ENCODE measurements at places on chromosomes 16 and 17.
A peak's percentile ranks its signal among the peaks of the same experiment; 100 is the strongest.

DNA sequence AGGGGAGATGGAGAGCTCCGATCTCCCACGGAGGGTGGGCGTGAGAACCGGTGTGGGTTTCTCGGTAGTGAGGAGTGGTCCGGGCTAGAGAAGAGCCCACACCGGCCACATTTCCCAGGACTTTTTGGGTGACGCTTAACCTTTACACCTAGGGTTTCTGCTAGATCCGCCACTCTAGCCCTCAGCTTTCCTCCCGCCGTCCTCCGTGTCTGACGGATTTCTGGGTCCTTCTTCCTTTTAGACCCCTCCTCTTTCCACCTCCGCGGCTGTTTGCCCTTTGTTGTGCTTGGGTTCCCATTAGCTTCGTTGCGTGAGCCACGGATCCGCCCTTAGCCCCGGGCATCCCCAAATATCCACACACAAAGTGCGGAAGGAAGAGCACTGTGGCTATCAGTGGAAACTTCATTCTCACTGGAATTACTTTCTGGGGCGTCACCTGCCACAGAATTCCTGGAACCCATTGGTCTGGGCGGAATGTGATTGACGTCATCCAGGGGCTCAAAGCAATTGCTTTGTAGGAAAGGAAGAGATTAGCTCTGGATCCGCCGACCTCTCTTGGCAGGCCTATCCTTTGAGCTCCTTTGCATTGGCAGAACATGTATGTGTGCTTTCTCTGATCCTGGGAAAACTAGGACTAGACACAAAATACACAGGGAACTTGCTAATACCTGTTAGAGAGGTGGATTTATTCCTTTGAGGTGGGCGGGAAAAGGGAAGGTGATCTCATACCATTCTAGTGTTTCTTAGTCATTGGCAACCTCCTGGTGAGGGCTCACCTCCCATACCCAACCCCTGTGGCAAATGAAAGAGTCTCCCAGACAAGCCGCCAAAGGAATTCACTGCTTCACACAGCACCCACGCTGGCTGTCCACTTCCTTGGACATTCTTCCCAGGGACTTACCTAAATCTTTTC lies 654 bp downstream of the TNFAIP1 start:
- peak; percentile 74 for DNase-seq

- no peak for DNase-seq
These were observed 29.4 kb upstream of the CACNG5 start for GRCh38 chr17:66805567-66805966.

GRCh38 chr17:9880582-9880999 lies 24.5 kb downstream of the RCVRN start:
- no peak for DNase-seq

DNA sequence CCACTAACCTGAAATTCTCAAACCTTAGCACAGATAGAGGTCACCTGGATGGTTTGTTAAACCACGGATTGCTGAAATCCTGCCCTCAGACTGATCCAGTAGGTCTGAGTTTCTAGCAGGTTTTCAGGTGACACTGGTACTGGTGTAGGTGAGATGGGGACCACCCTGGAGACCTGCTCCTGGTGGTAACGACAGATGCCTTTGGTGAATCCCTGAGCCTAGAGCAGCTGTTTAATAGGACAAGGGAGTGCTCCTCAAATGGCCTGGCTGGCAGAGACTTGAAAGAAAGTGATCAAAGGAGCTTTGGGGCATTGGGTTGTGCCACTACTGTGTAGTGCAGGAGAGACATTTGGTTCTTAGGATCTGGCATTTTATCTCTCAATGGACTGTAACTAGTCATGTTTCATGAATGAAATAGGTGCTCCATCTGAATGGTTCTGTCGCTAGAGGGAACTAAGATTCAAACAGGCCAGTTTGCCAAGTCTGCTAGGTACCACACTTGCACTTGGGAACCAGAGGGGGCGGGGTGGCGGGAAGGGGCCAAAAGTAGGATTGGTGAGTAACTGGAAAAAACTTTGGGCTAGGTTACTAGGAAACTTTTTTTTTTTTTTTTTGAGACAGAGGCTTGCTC lies 2.9 kb upstream of the IFI35 start:
- DNase-seq: no peak

DNA sequence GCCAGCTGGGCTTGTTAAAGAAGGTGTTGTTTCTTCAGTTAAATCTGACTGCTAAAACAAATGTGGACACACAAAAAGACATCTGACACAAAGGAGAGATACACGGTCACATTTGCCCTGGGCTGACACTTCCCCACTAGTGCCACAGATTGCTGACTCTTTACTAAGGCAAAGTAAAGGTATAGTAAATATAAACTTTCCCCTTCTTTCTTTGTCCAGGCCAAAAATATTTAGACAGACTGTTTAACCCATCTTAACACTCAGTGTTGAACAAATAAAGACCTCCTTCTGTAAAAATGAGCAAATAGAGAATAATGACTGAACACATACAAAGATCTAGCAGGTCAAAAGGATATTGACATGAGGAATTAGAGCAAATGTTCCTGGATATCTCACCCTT lies 58.4 kb downstream of the SCNN1G start:
- no peak for DNase-seq

GRCh38 chr17:62675701-62676100 lies 48.2 kb downstream of the MRC2 start:
- no peak for DNase-seq

DNA sequence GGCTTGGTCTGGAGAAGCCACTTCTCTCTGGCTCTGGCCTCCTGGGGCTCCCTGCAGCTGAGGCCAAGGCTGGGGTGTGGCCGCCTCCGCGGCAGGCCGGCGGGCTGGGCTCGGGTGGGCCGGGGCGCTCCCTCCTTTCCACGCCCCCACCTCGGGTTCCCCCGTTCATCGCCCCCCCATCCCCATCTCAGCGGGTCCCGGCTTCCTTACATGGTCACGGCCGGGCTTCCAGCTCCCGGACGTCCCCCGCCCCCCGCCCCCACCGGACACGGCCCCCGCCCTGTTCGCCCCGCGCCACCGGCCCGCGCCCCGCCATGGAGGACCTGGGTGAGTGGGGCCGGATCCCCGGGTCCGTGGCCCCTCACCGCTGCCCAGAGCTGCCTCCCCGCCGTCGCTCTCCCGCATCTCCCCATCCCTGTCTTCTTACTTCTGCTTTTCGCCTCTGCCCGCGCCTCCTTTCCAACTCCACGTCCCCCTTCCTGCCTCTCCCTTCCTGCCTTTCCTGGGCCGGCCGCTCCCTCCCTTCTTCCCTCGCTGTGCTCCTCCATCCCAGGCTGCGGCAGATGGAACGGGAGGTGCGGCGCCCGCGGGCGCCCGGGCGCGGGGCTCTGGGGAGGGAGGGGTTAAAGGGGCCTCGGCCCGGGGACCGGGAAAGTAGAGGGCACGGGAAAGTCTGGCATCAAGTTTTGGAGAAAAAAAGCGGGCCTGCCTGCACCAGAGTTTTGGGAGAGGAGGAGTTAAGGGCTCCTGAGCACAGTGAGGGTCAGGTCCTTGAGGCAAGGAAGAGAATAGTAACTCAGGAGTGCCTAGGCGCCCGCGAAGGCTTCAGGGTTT lies at the start of gene TGFB1I1:
Gene TGFB1I1, plus strand, starts transcription at position 278 of the 834 bp plus-strand sequence. Its CDS starts 37 bp downstream, at position 315.
- peak; percentile 59 for DNase-seq

DNA sequence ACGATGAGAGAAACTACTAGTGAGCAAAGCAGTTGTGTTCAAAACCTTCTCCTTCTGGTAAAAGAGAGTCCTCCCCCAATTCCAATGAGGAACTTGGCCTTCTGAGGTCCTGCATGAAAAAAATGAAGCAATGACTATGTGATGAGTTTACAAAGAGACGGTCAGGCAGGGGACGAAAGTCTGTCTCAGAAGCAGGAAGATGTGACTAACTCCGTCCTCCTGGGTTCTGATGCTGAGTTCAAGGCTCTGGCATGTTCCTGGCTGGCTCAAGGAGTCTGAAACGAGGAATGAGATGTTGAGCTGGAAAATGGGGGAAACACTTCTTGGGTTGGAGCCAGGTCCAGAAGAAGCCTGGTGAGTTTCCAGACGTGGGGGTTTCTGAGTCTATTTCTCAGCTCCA lies 129.6 kb downstream of the CPPED1 start:
- DNase-seq: no peak

DNA sequence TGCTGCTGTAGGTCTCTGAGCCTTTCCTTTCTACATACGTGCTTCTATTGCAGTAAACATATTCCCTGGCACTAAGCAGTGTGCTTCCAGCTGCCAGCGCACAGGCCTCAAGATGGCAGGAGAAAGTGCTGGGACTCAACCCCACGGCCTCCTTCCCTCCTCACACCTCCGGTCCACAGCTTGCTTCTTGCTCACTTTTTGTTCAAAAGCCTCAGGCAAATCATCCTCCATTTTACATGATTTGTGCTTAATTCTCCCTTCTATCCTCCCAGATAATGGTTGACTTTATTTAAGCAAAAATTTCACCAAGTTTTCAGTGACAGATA lies 5.4 kb downstream of the CDK5R1 start:
- no peak for DNase-seq

DNA sequence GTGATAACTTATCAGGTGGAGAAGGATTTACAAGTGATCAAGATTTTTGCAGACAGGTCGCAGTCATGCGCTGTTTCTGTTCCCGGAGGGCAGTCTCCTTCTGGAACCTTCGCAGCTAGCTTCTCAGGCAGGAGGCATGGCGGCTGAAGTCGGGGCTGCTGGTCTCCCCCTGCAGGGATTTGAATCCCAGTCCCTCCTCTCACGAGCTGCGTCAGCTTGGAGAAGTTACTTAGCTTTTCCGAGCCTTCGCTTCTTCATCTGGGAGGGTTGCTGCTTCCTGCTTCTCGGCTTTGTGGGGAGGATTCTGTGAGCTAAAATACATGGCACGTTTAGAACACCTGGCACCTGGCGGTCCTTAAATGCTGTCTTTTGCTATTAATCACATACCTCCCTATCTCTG lies 287.8 kb upstream of the FOXF1 start:
- peak; percentile 61 for DNase-seq

DNA sequence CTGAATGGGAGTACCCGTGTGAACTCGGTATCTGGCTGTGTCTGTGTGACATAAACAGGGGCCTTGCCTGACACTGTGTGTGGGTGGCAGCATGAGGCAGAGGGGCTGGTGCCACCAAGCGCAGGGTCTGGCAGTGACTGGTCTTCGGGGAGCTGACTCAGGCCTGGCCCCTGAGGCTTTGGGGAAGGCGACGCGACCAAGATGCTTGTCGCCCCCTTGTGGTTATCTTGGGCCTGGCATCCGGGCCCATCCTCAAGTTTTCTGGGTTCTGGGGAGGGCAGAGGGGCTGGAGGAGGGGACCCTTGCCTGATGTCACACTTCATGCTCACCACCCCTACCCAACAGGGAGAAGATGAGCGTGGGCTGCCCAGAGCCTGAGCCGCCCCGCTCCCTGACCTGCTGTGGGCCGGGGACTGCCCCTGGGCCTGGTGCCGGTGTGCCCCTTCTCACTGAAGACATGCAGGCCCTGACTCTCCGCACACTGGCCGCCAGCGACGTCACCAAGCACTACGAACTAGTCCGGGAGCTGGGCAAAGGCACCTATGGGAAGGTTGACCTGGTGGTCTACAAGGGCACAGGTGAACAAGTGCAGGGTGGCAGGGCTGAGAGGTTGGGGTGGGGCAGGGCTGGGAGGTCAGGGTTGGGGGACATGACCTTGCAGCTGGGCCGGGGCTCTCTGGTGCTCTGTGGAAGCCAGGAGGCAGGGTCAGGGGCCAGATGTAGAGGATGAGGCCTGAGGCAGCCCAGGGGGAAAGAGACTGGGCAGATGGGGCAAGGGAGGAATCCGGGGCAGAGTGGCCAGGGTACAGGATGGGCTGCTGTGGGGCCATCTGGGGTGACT lies 24.9 kb downstream of the SBK1 start:
- DNase-seq: no peak

- DNase-seq: no peak
These were observed 20.2 kb upstream of the UMOD start for GRCh38 chr16:20372701-20373100.

- DNase-seq: no peak
These were observed 16.7 kb downstream of the ARL2BP start for GRCh38 chr16:57261806-57262205.

DNA sequence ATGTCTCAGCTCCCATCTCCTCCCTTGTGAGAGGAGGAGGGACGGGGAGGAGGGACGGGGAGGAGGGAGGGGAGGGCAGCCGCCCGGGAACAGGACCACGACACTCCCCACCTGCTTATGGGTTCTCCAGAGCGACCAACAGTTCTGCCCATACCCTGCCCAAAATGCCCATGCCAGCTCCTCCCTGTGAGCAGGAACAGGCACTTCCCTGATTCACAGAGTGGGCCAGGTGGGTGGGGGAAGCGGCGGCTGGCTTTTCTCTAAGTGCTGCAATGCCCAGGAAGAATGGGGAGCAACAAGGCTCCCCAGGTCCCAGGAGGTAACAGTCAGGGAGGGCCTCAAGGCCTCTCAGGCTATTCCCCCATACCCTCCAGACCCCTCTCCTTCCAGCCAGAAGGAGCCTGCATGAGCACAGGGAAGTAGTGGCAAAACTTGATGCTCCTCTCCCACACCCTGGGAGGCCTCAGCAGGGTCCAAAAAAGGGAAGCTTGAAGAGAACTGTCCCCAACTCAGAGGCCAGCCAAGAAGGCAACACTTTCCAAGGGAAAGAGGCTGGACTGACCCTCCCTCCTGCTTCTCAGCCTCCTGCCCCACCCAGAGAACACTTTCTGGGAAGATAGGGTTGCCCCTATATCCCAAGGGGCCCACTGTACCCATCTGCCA lies 53.8 kb downstream of the MYO18A start:
- no peak for DNase-seq

DNA sequence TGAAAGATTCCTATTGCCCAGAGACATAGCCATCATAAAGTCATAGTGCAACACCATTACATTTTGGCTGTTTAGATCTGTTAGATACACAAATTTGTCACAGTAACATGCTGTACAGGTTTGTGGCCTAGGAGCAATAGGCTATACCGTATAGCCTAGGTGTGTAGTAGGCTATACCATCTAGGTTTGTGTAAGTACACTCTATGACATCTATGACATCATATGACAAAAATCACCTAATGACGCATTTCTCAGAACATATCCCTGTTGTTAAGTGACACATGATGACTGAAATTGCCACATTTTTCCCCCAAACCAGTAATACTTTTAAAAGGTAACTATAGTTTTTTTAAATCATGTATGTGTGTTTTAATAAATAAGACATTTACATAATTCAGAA lies 43.3 kb downstream of the NLK start:
- DNase-seq: no peak

GRCh38 chr17:48617471-48618255 lies 2.6 kb upstream of the HOXB8 start:
- no peak for DNase-seq

- no peak for DNase-seq
These were observed 227.9 kb downstream of the MAF start for GRCh38 chr16:79372503-79373184.

DNA sequence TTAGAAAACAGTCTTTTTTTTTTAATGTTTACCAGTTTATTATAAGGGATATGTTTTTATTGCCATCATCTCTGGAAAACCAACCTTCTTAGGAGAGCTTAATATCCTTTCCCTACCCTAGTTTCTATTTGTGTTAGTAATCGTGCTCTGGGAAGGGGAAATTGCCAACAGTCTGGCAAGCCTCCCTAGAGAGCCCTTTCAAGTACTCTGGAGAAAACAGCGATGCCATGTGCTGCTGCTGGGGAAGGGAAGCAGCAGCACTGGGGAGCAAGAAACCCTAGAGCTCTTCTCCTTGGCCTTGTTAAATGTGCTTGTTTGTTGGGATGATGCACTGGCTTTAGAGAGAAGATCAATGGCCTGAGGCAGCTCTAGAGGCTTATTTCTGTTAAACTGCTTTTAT lies 10.3 kb downstream of the RETREG3 start:
- no peak for DNase-seq

Measured in AG04450 (cell line).